Inflammatory macrophage treated with lipopolysaccharide for 1 hour (primary cell): ENCODE measurements at places on chromosomes 5 and 9.

- DNase-seq, result no peak
Measured at GRCh38 chr5:150758203-150758530, 650 bp downstream of the DCTN4 start.

GRCh38 chr5:38494763-38495162 lies 61.7 kb downstream of the LIFR start:
- DNase-seq, result no peak

- no peak for DNase-seq
Measured at GRCh38 chr5:143812085-143812705, at the start of gene HMHB1. Gene HMHB1, plus strand, starts transcription at chr5:143812161.

DNA sequence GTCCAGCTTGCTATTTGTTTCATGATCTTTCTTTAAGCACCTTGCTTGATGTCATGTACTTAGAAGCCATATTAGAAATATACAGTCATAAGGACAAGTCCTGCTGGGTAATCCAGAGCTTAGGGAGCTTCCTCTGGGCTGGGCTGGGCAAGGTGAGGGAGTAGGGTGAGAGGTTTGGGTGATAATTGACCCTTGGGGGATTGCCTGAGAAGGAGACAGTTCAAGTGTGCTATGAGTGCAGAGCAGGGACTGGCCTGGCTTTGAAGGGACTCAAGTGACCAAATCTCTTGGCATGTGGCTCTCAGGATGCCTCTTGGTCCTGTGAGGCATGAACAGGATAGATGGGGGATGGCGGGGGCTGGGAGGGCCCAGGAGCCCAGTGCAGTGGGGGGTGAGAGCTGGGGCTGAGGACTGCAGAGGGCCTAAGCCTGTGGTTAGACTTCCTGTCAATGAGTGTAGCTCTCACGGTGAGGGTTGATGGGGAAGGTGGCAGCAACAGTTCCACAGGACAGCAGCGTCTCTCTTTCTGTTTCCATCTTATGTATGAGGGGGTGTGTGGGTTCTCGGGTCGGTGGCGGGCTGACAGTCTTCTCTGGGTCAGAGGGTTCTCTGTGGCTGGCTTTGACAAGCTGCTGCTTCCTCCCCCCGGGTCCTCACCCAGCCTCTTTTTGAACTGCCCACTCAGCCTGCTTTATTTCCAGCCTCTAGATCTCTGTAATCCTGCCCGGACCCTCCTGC lies 53.5 kb downstream of the RGS3 start:
- peak; percentile 64 for DNase-seq
